ENCODE measurements at places on chromosomes 3 and 15.

- DNase-seq, result no peak
Measured at GRCh38 chr15:92808598-92809063, 91.5 kb upstream of the CHD2 start.

DNA sequence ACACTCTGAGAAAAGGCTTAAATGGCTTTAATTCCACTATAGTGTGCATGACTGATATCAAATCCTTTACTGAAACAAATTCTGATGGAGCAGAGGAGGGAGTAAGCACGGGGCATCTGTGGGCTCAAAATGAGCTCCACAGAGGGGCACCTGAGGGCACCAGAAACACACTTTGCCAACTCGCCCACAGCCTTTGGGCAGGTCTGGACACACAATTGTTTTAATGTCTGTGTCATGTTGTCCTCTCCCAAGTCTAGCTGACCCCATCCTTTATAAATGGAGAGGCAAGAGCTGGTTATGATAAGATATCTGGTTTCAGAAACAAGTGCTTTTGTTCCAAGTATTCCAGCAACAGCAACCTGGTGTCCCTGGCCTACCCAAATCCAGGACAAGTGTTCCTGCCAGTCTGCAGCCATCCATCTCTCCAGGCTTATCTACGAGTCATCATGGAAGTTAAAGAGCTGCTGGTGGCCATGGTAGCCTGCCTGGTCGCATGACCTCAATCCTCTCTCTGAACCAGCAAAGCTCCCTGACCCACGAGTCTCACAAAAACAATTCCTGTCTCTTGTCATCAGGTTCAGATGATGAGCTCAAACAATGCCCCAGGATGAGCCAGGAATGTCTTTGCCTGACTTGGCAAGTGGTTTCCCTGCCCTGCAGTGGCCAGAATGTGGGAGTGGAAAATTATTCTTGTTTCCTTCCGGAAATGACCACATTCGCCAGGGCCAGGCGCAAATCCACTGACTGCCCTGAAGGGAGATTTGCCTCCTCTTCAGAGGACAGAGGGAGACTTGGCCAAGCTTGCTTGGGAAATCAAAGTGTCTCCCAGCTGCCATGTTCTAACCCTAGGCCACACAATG lies 64.4 kb upstream of the TPM1 start:
- DNase-seq, result no peak

DNA sequence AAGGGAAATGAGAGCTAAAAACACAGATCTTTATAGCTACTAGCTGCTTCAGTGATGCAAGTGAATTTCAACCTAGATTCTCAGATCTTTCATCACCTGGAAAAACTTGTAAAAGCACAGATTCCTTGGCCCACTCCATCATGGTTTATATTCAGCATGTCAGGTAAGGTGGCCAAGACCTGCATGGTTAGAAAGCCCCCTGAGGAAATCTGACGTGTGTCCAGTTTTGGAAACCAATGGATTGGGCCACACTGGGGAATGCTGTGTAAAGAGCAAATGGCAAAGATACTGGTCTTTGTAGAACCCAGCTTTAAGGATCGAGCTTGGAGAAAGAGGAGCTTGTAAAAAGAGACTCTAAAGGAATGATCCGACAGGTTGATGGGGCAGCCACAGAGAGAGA lies 397.0 kb upstream of the ARRDC4 start:
- DNase-seq, result no peak

- no peak for DNase-seq
Measured at GRCh38 chr15:99442252-99442897, 123.4 kb upstream of the MEF2A start.

GRCh38 chr3:153458881-153459280 lies 296.9 kb downstream of the RAP2B start:
- DNase-seq, result no peak

DNA sequence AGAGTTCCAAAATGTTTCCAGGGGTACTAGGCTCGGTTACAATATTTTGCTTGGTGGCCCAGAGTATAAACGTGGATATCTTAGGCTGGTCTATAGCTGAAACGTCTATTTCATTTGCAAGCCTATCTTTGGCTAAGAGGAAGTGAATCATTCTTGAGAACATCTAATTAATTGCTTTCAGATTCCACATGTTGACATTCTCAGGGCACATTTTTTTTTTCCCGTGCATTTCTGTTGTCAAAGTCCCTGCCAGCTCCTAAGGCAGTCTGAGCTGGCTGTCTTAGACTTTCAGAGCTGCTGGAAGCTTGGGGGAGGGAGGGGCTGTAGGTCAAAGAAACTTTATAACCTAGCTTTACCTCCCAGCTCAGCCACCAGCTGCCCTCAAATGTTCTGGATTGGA lies 23.2 kb upstream of the LAMP3 start:
- no peak for DNase-seq

DNA sequence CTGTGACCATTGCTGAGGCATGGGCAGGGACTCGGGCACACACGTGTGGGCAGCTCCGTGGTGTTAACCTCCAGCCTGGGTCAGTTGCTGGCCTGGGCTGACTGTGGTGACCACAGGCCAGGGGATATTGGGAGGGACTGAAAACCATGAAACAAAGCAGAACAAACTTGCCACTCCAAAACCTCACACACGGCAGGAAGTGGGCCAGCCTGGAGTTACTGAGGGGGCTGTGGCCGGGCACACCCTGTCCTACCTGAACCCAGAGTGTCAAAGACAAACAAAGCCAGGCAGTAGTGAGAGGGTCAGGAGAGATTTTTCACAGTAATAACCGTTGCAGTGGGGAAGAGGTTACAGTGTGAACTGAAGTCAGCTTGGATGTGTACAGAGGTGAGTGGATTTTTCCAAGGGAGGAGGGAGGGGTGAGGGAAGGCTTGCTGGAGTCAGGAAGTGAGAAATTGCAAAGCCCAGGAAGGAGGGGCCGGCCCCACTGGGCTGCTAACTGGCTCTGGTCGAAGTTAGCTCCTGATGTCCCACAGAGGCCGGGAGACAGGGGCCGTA lies 40.0 kb upstream of the ATP10A start:
- DNase-seq, result no peak

DNA sequence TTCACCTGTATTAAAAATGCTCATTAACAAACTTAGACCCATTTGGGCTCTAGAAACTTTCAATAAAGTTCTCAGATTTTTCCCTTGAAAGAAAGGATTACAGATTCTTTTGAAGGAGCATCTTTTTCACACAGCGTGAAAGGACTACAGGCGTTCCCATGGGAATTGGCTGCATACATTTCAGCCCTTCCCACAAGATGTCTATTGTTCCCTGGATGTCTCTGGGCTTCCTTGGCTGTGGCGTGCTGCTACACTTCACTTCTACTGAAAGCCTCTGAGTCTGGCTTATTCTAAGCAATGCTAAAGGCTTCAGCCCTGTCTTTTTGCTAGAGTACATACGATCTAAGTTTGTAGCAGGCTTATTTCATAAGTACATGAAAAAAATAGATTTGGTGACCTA lies 1.4 kb downstream of the VEPH1 start:
- no peak for DNase-seq

DNA sequence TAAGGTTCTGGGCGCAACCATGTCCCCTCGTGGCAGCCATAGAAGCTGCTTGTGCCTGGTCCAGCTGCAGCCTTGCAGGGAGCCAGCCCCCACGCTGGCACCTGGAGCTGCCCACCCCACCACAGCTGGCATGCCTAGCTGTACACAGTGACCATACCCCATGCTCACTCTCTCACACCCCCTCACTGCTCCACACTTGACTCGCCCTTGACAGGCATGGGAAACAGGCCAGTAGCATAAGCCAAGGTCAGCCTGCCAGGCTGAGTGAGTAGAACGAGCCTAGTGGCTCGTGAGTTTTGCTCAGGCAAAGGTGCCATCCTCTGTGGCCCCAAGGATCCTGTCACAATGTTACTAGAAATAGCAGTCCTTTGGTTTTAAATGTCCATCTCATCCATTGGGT lies 52.7 kb upstream of the CADM2 start:
- DNase-seq, result no peak

GRCh38 chr3:144295613-144296012 lies 324.0 kb downstream of the DIPK2A start:
- no peak for DNase-seq

GRCh38 chr3:159252274-159252673 lies 450.4 kb downstream of the MFSD1 start:
- no peak for DNase-seq

- no peak for DNase-seq
Measured at GRCh38 chr3:114033721-114034120, 22.6 kb downstream of the CCDC191 start.

DNA sequence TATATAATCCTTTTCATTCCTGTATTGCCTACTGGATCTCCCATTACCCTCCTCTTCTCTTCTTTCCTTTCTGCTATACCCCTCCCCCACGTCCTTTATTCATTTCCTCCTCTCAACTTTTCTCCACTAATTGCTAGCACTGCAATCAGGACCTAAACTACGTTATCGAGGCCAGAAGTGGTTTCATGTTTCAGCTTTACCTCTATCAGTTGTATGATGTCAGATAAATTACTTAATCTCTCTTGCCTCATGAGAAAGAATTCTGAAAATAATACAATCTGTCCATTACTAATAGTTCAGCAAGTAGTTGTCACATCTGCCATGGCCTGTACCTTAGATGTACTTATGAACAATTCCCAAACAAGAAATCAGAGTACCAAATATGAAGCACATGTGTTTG lies 10.6 kb downstream of the POPDC2 start:
- DNase-seq, result no peak

DNA sequence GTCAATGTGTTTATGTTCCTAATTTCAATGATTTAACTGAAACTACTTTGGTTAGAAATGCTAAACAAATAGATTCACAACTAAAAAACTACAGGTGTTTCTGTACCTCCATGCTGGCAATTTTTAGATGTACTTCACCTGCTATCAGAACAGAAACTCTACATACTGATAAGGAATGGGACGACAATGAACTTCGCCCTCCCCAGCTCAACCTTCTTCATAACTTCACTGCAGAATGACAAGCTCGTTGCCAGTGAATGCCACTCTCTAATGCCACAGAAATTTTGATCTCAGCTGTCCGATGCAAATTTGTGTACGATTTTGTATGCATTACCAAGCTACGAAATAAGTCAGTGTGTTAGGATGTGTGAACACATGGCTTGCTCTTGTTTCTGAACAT lies 133.4 kb downstream of the FOXP1 start:
- no peak for DNase-seq

- DNase-seq, result no peak
Measured at GRCh38 chr3:87436781-87437543, 160.6 kb upstream of the POU1F1 start.

DNA sequence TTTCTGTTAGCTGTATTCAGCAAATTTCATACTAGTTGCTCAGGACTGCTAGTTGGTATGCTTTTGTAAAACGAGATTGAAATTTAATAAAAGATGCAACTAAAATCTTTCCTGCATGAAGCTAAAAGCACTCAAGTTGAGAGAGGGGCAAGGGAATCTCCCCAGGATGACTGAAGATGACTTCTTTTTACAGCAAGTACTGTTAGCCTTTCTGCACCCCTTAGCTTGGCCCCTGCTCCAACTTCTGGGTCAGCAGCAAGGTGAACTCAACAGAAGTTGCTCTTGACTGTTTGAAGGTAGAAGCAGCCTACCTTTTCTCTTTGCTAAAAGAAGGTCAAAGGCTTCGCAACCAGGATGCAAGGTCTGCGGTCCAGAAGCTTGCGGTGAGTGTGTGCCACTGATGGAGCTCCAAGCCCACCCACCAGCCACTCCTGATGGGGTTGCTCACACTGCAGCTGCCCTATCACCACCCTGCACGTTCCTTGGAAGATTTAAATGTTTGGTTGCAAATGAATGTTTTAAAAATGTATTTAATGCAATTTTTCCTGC lies 32.5 kb downstream of the NME9 start:
- no peak for DNase-seq

DNA sequence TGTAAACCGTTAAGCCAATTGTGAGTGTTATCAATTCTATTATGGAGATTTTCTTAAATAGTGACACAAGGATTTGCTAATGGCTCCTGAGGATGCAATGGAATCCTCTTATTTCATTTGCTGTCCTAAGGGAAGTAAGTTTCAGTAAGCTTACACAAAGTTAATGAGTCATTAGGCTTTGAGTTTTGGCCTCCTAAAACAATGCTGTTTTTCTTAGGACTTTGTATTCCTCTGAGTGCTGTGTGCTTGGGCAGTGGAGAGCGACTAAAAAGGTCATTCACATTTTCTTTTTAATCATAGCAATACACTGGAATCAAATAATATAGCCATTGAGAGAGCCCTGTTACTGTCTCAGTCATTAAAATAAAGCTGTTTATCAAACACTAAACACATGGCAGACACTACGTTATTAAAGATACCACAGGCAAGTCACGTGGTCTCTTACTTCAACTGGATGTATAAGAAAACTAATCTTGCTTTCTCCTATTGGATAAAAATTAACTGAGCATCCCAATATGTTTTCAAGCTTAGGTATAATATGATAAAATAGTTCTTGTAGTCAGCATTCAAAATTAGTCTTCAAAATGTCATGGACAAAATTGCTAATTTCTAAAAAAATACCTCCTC lies 290.8 kb downstream of the NLGN1 start:
- no peak for DNase-seq

DNA sequence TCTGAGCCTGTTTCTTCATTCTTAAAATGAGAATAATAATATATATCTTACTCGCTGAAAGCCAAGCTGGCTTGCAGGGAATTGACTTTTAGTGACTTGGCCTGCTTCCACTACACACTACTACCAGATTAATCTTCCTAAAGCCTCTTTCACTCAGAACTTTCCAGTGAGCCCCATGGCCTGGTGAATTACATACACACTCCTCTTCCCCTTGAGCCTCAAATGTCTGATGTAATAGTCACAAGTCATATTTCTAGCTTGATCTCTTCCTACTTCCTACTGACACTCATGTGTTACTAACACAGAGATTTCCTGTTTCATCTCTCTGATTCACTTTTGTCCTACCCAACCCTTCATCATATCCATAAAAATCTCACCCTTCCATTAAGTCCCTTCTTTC lies 82.7 kb upstream of the SOX2 start:
- no peak for DNase-seq

DNA sequence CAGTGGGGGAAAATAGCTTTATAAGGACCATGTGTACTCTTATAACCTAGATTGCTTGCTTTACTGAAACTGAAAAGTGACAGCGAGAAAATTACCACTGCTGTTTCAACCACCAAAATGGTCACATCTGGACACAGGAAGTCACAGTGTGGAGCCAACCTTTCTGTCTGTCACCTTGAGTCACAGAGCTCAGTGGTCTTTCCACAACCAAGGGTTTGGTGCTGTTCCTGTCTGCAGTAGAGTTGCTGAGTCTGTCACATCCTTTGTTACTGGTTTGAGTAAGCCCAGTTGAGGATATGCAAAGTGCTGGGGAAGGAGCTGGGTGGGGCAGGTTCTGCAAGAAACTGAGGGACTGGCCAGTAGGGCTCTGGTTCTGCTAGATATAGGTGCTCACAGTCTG lies 139.1 kb upstream of the EIF1B start:
- DNase-seq, result no peak

- no peak for DNase-seq
Measured at GRCh38 chr15:60682615-60683014, 203.7 kb upstream of the ICE2 start.

GRCh38 chr3:72273615-72274014 lies 488.7 kb upstream of the PROK2 start:
- no peak for DNase-seq

- DNase-seq, result no peak
Measured at GRCh38 chr3:138688871-138689299, 80.3 kb downstream of the FAIM start.
